Right atrium auricular region (tissue), 2 donors: ENCODE measurements at places on chromosomes 6 and 20. TPM values are rescaled to one million over a fixed set of nuclear protein-coding genes. Genes with fewer than 3 reads are reported as not detected.

DNA sequence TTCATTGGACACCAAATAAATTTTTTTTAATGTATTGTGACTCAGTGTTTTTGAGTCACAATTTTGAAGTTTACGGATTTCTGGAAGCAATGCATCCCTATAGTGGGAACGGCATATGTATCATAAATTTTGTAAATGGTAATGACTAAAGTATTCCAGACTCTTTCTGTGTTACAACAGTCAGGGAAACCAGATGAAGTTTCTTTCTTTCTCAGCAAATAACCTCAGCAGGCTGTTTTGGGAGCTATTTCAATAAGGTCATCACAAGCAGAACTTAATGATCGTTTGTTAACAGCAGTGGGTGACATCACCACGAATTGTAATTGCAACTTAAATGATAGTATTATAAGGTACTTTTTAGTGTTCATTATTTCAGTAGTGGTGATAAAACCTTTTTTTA, 52.0 kb downstream of the HIVEP1 start:
- DNase-seq, result no peak

Gene PKIB
- total RNA-seq, result not detected

DNA sequence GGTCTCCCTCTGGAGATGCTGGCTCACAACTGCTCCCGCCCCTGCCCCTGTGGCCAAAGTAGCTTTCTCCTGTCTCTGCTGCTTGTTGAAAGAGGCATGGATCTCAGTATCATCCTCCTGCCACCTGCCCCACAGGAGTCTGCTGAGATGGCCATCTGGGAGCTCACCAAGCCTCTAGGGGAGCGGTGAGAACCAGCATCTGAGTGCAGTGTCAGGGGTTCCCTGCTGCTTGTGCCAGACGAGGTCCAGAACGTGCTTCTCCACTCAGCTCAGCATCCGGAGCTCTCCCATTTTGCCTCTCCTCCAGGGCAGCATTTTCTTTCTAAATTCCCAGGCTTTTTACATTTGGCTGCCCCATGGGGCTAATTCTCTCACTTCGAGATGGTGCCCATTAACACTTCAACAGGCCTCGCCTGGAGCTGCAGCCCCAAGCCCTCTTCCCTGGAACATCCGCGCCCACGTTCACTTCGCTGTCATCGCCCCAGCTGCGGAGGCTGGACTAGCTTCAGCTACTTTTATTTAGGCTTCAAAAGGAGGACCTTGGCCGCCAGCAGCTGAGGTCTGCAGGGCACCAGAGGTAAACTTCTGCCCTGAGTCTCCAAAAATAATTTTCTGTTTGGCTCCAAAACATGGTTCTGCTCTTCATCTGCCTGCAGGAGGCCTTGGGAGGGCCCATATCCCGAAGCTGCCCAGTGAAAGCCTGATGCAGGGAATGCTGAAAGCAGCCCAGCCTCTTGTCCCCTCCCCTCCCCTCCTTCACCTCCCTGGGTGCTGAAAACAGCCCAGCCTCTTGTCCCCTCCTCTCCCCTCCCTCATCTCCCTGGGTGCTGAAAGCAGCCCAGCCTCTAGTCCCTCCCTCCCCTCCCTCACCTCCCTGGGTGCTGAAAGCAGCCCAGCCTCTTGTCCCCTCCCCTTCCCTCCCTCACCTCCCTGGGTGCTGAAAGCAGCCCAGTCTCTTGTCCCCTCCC, 25.2 kb upstream of the MLN start:
- DNase-seq, result no peak

DNA sequence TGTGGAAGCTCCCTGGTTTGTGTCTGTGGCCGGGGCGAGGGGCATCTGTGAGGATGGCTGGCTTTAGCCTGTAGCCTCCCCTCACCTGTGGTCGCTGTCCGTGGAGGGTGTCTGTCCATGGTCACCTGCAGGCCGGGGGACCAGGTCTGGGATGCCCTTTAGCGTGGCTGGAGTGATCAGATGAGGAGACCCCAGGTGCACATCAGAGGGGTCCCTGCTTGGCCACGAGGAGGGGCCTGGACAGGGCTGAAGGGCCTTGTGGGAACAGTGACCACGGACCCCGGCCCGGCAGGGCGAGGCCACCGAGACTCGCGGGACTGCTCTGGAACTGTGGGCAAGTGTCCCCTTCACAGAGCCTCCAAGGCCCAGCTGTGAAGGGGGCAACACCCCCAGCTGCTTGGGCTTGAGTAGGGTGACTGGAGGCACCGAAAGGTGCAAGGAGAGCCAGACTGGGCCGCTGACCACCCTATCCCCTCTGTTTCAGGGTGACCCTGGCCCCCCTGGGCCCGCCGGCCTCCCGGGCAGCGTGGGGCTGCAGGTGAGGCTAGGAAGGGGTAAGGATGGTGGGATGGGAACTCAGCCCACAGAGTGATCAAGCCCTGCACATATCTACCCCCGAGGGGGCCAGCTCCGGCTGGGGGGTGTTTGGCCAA, 8.6 kb downstream of the COL9A3 start:
- DNase-seq, result no peak

DNA sequence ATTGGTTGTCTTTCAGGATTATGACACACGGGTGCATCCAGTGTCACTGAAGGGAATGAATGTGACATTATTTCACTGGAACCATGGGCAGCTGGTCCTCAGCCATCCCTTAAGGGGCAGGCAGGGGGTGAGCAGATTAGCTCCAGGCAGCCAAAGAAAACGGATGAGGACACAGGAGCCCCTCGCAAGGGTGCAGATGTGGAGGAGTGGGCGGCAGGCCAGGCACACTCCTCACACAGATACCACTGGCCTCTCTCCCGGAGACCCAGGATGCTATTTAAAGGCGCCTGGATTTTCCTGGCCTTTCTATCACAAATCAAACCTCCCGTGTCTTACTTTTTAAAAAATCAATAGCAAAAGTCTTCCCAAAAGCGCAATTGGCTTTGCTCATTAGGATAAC, 210.4 kb downstream of the TAF4 start:
- no peak for DNase-seq

GRCh38 chr6:165110860-165111259, 198.5 kb downstream of the C6orf118 start:
- DNase-seq, result no peak

DNA sequence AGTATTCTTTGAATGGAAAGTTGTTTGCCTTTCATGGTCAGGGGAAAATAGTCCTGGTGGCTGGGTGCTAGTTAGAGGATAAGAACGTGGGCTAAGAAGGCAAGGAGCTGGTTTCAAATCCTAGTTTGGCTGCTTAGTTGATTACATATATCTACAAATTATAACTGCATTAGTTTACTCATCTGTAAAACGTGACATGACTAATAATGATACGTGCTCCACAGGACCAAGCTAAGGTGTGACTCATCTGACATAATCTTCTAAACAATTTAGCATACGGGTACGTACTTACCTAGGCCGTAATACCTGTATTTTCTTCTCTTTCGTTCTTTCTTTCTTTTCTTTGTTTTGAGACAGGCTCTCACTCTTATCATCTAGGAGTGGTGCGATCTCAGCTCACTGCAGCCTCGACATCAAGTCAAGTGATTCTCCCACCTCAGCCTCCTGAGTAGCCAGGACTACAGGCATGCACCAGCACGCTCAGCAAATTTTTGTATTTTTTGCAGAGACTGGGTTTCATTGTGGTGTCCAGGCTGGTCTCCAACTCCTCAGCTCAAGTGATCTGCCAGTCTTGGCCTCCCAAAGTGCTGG, 1274.2 kb upstream of the GJE1 start:
- DNase-seq, result no peak

GRCh38 chr6:85565736-85566135, 27.9 kb downstream of the SNX14 start:
- DNase-seq, result no peak

DNA sequence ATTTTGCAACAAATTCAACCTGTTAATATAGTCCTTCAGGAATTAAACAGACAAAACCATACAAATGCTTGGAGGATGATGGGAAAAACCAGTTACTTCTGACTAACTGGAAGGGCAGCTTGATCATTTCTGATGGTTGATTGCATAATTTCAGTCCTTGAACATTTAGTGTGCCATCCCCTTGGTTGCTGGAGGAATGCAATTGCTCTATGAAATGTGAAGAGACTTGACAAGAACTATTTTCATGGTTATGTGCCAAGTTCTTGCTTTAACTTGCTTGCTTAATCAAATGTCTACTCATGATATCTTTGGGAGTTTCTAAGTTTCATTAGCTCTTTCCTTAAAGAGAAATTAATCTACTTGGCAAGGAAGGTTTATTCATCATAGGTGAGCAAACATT, 45.2 kb downstream of the ANKEF1 start:
- DNase-seq, result no peak

DNA sequence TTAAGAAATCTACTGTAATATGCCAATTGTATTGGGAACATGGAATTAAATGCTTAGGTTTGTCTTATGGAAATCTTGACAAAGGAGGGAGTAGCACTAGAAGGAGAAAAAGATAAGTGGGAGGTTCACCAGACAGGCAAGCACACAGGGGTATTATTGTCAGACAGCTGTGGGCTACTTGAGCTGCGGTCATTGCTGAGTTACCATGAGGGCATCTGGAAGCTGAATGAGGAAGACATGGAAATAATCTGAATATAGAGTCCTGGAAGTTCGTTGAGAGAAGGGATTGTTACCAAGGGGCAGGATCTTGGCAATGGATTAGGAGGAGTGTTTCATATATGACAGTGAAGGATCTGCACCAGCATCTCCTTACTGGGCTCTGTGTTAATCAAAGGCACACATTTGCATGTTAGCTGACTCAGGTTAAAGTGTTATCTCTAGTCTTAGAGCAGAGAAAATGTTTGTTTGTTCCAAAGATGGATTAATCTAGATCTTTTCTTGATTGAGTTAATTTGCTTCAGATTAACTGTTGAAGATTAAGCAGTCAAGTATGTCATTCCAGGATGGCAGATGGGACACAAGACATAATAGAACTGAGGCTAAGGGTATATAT, 53.0 kb upstream of the SUPT3H start:
- DNase-seq, result no peak

GRCh38 chr6:16437095-16437494, 198.7 kb downstream of the GMPR start:
- DNase-seq, result no peak

Gene C20orf141
- total RNA-seq, result not detected

Gene E2F1
- 0.33 TPM for total RNA-seq

Gene BTBD3
- 20.8 TPM for total RNA-seq

GRCh38 chr6:72350296-72350881, 271.5 kb upstream of the KCNQ5 start:
- no peak for DNase-seq

- no peak for DNase-seq
Observed at GRCh38 chr6:85401186-85402021, 48.5 kb upstream of the NT5E start.

GRCh38 chr6:27149150-27149549, 98.4 kb upstream of the PRSS16 start:
- no peak for DNase-seq

Gene MMUT
- total RNA-seq, result 11.9 TPM

- peak; percentile 62 for DNase-seq
Observed at GRCh38 chr6:43916924-43917877, 147.2 kb downstream of the VEGFA start.

Gene SULF2
- 57.8 TPM for total RNA-seq

DNA sequence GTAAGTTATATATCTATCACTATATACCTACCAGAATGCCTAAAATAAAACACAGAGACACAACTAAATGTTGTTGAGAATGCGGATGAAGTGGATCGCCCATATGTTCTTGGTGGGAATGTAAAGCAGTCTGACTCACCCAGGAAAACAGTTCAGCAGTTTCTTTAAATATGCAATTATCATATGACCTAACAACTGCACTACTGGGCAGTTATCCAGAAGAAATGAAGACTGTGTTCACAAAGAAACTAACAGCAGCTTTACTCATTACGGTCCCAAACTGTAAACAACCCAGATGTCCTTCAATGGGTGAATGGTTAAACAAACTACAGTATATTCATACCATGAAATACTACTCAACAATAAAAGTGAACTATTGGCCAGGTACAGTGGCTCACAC, 14.3 kb upstream of the ZC3H12D start:
- no peak for DNase-seq

GRCh38 chr6:32369660-32370059, 2.0 kb downstream of the TSBP1 start:
- no peak for DNase-seq
